Urinary bladder (tissue), 4 donors: ENCODE measurements at places on chromosomes 6 and 20.

GRCh38 chr6:93337014-93337413, 82.3 kb downstream of the EPHA7 start:
- no peak for DNase-seq

- DNase-seq, result no peak
Observed at GRCh38 chr6:93418033-93418407, 1.3 kb downstream of the EPHA7 start.

- no peak for DNase-seq
Observed at GRCh38 chr6:22737331-22737730, 168.0 kb downstream of the HDGFL1 start.

- no peak for DNase-seq
Observed at GRCh38 chr20:3864518-3864917, 17.9 kb downstream of the MAVS start.
